ENCODE measurements at places on chromosomes 11 and 22.

- DNase-seq, result peak; percentile 62
Observed at GRCh38 chr11:126416542-126417090, 61.1 kb downstream of the ST3GAL4 start.

- DNase-seq, result no peak
Observed at GRCh38 chr11:61332281-61332796, 566 bp downstream of the DDB1 start.

DNA sequence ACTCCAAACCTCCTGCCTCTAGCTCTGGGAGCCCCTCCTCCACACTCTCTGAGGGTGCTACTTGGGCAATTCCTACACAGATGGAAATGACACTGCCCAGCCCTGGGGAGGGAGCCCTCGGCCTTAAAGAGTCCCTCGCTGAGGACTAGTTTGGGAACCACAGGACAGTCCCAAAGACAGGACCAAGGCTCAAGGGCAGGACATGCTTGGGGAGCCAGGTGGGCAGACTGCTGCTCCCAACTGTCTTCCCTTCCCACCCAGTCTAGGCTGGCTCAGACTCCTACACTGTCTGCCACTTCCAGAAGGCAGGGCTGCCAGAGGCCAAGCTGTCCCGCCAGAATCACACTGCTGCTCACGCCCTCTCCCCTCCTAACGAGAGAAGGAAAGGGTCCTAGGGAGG is 9.8 kb downstream of the ARRB1 start:
- DNase-seq, result no peak

- DNase-seq, result no peak
Observed at GRCh38 chr11:132809070-132809469, 723.2 kb downstream of the OPCML start.

DNA sequence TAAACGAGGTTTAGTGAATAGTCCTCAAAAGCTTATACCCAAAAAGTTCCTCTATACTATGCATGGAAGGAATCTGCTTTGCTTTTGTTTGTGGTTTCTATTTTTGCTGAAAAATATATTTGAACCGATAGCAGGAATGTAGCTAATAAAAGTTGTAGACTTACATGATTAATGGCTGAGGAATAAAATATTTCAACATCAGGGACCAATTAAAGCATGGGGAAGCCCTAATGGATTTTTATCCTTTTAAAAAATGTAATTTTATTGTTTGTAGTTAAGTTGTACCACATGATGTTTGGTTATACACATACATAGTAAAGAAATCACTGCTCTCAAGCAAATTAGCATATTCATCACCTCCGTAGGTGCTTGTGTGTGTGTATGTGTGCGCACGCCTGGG is 295.3 kb upstream of the CNTN5 start:
- DNase-seq, result no peak

GRCh38 chr11:69868006-69868810 is 49.0 kb upstream of the FGF3 start:
- no peak for DNase-seq

GRCh38 chr22:49849161-49850020 is 4.3 kb upstream of the ZBED4 start:
- no peak for DNase-seq

DNA sequence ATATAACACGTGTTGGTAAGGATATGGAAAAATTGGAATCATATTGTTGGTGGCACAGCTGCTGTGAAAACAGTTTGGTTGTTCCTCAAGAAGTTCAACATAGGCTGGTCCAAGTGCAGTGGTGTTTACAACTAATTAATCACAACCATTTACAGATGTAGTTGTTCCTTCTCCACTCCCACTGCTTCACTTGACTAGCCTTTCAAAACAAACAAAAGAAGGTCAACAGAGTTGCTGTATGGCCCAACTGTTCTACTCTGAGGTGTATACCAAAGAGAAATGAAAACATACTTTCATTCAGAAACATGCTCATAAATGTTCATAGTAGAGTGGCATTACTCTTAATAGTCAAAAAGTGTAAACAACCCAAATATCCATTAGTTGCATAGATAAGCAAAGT is 36.6 kb upstream of the ACAT1 start:
- DNase-seq, result no peak

DNA sequence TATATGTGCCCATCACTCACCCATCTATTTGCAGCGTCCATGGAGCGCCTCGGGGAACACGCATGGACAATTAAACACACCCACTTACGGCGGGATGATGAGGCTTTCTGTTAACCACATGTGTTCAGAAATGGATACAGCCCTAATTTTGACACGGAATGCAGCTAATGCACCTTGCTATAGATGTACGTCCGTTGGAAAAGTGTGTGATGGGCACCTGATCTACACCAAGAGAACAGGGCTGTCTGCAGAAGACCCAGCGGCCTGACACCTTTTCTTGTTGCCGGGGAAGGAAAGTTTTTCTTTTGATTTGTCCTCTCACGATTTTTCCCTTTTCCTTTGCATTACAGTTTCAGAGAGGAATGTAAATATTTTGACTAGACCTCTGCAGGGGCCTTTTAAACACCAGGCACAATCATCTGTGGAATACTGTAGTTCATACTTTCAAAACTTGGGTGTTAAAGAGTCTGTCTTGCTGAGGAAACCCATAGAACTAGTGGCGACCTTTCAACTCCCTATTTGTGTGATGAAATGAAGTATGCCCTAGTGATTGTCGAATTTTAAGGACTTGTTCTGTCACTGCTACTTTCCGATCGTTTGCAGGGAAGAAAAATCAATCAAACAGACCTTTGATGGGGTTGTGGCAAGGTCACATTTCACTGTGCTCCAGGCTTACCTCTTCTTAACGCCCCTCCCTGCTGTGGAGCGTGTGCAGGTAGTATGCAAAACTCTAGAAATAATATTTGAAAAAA is 16.5 kb upstream of the PAX6 start:
- no peak for DNase-seq

- no peak for DNase-seq
Observed at GRCh38 chr22:19406846-19407245, 24.7 kb downstream of the HIRA start.

- DNase-seq, result no peak
Observed at GRCh38 chr22:27588268-27588667, 213.3 kb downstream of the MN1 start.

- DNase-seq, result no peak
Observed at GRCh38 chr11:121191818-121192217, 90.8 kb downstream of the TECTA start.

- DNase-seq, result no peak
Observed at GRCh38 chr11:1193326-1194230, 29.3 kb upstream of the MUC5B start.

DNA sequence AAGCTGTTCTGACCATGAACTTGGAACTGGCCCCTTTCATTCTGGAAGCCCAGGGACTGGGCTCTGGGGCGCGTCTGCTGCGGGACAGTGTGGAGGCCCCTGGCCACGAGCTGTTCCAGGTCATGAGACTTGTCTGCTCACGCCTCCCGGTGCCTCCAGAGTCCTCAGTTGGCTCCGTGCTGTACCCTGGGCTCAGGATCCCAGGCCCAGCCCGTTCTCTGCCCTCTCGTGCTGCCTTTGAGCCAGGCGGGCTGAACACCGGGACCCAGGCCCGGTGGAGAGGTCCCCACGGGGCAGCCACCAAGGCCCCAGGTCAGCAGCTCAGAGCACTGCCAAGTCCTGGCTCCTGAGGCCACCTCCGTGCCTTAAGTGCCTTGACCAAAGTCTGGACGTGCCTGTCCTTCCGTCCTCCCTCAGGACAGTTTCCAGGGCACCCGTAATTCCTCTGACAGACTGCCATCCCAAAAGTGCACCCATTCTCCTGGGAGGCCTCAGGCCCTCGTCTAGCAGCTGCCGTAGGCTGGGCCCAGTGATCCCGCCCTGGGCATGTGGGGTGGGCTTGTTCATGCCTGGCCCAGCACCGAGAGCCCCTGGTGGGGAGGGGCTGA is 36.3 kb upstream of the PPARA start:
- DNase-seq, result no peak

DNA sequence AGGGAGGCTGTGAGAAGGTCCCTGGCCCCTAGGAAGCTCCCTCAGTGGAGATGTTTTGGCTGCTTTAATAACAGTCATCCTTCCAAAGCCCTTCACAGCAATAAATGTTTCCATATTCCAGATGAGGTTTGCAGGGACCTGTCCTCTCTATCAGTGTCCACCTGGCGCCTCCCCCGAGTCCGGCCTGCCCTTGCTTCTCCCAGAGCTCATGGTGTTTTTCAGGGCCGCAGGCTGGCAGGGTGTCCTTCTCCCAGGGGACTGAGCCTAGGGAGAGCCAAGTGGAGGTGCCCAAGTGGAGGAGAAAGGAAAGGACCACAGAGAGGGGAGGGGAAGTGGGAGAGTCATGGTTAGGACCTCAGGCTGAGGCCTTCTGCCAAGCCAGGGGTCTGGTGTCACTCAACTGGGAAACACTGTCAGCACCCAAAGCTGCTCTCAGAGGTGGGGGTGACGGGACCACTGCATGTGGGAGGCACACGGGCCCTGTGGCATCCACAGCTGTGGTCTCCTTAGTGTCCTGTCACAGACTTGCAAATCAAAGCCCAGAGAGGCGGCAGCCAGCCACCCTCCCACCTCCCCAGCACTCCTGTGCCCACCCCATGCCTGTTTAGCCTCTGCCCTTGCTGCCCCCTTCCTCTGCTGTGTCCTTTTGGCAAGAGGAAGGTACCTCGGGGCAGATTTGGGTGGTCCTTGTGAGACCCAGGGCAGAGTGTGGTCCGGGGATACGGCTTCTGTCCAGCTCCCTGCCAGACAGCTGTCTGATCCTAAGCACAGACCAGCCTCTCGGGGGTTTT is 6.4 kb downstream of the DERL3 start:
- no peak for DNase-seq

DNA sequence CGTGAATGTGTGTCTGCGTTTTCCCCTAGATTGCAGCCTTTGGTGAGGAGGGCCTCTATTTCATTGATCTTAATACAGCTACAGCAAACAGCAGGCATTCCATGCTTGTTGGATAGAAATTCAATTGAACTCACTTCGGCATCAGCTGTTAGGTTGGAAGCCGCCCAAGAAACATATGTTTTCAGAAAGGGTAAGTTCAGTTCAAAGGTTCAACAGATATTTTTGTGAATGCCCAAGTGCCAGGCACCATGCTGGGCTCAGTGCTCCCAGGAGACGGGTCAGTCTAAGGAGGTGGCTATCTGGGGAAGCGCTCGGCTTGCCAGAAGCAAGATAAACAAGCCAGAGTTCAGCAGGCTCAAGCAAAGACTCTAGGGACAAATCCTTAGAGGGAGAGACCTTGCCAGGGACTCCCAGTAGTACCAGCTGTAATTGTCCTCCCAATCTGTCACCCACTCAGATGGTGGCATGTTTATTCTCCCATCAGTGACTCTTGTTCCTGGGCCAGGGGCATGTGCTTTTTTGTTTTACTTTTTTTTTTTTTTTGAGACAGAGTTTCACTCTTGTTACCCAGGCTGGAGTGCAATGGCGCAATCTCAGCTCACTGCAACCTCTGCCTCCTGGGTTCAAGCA is 64.5 kb upstream of the LARGE1 start:
- DNase-seq, result no peak

DNA sequence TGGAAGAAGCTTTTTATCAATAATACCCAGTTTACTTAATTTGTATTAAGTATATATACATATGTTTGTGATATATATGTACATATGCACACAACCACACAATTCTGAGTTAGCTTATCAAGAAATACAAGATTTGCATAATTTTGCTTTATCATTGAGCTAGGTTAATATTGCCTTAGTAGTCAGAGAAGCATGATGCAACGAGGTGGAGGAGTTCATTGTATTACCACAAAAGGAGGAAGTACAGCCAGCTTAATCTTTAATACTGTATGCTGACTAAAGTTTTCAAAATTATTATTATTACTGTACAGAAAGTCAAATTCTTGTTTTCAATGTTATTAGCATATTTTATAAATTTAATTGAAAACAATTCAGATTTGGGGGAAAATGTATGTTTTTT is 278.4 kb upstream of the PDGFD start:
- DNase-seq, result no peak

DNA sequence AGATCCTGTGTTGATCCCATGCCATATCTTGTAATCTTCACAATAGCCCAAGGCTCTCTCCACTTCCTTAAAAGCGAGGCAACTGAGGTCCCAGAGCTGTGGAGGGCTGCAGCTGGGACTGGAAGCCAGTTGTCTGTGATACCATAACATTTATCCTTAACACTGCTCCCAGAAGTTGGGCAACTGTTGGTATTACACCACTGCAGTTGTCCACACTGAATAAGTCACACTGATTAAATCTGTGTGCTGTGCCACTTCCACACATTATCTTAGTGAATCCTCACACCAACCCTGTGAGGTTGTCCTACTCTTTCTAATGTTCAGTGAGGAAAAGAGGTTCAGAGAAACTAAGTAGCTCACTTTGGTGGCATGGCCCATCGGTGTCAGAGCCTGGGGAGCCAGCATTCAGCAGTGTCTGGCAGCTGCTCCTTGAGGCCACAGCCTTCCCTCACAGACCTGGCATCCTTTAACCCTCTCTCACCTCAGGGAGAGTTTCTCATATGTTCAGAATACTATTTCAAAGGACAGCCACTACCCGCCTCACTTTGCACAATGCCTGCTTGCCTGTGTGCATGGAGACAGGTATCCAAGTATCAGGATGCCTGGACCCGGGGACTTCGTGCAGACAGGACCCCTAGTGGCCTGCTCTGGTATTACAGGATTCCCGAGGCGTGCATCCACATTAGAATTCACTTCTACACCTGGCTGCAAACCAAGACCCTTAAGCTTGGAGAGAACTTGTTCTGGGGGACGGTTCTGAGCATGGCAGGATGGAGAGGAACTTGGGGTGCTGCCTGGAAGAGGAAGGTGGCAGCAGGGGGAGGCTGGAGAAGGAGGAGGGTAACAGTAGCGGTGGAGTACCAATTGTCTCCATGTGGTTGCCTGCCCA is 221.9 kb upstream of the TBCEL start:
- peak; percentile 21 for DNase-seq

DNA sequence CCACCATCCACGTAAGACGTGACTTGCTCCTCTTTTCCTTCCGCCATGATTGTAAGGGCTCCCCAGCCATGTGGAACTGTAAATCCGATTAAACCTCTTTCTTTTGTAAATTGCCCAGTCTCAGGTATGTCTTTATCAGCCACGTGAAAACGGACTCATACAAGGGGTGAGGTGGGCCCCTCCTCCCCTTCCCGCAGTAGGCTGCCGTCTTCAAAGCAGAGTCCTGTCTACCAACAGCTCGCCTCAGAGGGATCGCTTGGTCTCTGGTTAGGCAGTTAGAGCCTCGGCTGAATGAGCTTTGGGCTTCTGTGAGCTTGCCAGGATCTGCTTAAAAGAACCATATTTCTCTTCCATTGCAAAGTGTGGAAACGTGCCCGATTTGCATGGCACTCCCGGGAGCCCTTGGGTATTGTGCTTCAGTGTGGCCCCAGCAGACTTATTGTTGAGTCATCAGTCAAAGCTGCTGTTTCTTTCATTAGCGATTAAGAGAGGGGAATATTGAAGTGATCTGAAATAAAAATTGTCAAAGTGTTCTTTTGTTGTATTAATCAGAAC is 338.3 kb downstream of the TBC1D22A start:
- no peak for DNase-seq

Measured in activated naive CD4-positive, alpha-beta T cell (primary cell).